ENCODE measurements at places on chromosomes 1 and 21. TPM values are rescaled to one million over a fixed set of nuclear protein-coding genes. Genes with fewer than 3 reads are reported as not detected.

The ATP6V1G3 gene
- not detected for total RNA-seq

The RIPK4 gene
- not detected for total RNA-seq

The C8A gene
- not detected for total RNA-seq

The SSX2IP gene
- 13.0 TPM for total RNA-seq

The LIN28A gene
- total RNA-seq: not detected

The KPRP gene
- not detected for total RNA-seq

The S100A16 gene
- total RNA-seq: not detected

The HSD3B2 gene
- total RNA-seq: not detected

The KRTAP19-1 gene
- total RNA-seq: not detected

The LAMB3 gene
- total RNA-seq: 11.5 TPM

The TYW3 gene
- 36.2 TPM for total RNA-seq

The BATF3 gene
- total RNA-seq: 249 TPM

The MAP10 gene
- 3.2 TPM for total RNA-seq

The FCGR2B gene
- not detected for total RNA-seq

The KCNA2 gene
- 0.21 TPM for total RNA-seq

The C1orf116 gene
- total RNA-seq: not detected

The ALX3 gene
- total RNA-seq: not detected

The URB2 gene
- total RNA-seq: 27.0 TPM

The BRDT gene
- total RNA-seq: not detected

The RASSF5 gene
- 182 TPM for total RNA-seq

The MX1 gene
- total RNA-seq: 26.7 TPM

The SLC6A9 gene
- 3.2 TPM for total RNA-seq

The NIBAN1 gene
- 16.8 TPM for total RNA-seq

The KCNJ10 gene
- not detected for total RNA-seq
